Pancreas (tissue), 10 donors: ENCODE measurements at places on chromosomes 6 and 20. TPM values are rescaled to one million over a fixed set of nuclear protein-coding genes. Genes with fewer than 3 reads are reported as not detected.

- no peaks in the 10 kb centered on the region for H3K27me3 ChIP-seq
- H3K27ac ChIP-seq: no peak overlapping the region
- no peaks in the 10 kb centered on the region for H3K36me3 ChIP-seq
- no peak for DNase-seq
- no peak overlapping the region for H3K4me3 ChIP-seq
These were observed 17.0 kb upstream of the HEY2 start for GRCh38 chr6:125732398-125732797.

DNA sequence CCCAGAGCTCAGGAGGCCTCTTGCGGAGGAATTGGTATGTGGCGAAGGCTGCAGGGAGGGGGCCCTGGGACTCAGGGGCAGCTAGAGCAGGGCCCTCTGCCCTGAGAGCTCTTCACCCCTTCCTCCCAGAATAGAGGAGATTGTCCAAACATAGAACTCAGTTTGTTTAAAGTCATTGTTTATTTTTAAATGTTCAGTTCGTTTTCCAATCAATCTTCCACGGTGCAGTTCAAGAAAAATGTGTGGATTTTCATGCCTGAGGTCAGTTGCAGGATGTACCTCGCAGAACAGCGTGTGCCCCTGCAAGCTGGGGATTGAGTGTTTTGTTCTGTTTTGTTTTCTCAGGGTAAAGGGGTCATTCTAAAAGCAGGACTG lies 37.2 kb downstream of the MGME1 start:
- H3K4me1 ChIP-seq: no peaks in the 10 kb centered on the region
- H3K4me3 ChIP-seq: no peak overlapping the region
- no peak overlapping the region for H3K27ac ChIP-seq
- no peak for DNase-seq

COL19A1 gene
- polyA plus RNA-seq: 0.19 TPM

DNA sequence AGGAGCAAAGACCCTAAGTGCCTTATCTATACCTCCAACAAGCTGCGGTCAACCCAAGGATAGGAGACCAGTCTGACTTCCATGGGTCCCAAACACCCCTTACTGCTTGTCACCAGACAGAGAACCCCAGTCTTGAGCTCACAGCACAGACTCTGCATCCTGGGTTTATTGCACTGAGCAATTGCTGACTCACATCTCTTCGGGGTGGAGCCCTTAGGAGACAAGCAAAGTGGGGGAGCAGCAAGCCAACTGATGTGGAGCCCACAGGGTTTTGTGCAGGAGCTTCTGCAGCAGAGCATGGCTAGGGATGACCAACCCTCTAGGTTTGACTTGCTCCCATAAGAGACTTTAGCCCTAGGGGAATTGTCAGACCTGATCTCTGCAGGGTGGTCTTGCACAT lies 38.6 kb upstream of the EYS start:
- H3K36me3 ChIP-seq: no peaks in the 10 kb centered on the region
- H3K4me3 ChIP-seq: no peak overlapping the region
- H3K27ac ChIP-seq: no peak overlapping the region
- no peak for DNase-seq
- no peaks in the 10 kb centered on the region for H3K27me3 ChIP-seq

DNA sequence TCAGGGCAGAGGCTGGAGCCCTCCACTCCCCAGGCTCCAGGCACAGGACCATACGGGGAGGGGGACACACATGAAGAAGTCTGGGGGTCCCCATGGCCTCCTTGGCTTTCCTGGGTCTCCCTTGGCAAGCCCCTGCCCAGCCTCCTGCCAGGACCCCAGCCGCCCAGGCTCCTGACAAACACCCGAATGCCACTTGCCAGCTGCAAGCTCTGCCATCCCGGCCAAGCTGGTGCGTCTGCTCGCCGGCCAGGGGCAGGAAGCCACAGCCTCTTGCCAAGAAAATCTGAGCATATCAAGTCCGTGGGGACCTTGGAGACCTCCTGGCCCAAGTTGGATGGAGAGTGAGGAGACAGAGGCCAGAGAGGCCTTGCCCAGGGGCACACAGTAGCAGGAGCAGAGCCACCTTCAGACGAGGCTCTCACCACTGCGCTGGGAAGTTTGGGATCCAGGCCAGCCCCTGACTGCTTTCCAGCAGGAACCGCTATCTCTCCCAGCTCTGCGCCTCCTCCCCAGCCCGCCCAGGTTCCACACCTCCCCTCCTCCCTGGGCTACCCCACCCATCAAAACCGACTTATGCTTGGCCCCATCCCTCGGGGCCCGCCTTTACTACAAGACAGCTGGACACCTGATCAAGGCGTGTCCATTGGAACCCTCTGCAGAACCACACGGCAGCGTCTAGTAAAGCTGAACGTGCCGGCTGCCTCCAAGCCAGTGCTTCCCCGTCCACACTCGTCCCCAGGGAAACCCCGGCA lies 80.2 kb downstream of the GRM4 start:
- no peaks in the 10 kb centered on the region for H3K4me1 ChIP-seq
- H3K36me3 ChIP-seq: no peaks in the 10 kb centered on the region
- no peaks in the 10 kb centered on the region for H3K27me3 ChIP-seq

ZBTB46 gene
- polyA plus RNA-seq: 2.8 TPM

UNC5CL gene
- polyA plus RNA-seq: 40.6 TPM

SLC26A8 gene
- 0.11 TPM for polyA plus RNA-seq

DNA sequence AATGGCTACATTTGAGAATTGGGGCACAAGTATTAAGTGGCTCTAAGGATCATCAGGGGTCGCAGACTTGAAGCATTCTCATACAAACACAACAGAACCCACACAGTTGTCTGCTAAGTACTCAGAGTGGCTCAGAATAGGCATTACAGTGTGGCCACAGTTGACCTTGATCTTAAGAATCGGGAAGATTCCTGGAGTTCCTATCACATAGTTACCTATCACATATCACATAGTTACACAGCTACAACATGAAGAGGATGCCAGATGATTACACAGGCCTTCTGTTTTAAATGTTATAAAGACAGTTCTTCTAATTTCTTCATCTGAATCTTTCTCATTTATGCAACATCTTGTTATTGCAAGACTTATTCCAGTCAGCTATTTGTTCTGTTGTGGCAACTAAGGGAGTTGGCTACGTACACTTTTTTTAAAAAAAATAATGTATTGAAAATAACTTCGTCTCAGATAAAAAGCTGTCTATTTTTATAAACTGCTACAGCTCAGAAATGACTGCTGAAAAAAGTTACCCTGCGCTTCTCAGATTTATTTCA lies 129.0 kb downstream of the REV3L start:
- H3K36me3 ChIP-seq: peaks cover 21% of the 10 kb centered on the region
- H3K27ac ChIP-seq: no peak overlapping the region
- DNase-seq: no peak
- H3K4me1 ChIP-seq: peaks cover 14% of the 10 kb centered on the region
- no peaks in the 10 kb centered on the region for H3K27me3 ChIP-seq

BMP6 gene
- polyA plus RNA-seq: 0.42 TPM

- H3K4me3 ChIP-seq: no peak overlapping the region
- no peak for DNase-seq
- no peaks in the 10 kb centered on the region for H3K36me3 ChIP-seq
- no peak overlapping the region for H3K27ac ChIP-seq
These were observed 72.6 kb upstream of the THBS2 start for GRCh38 chr6:169326067-169326799.

TPD52L2 gene
- polyA plus RNA-seq: 33.8 TPM

DHX35 gene
- 6.8 TPM for polyA plus RNA-seq

- DNase-seq: peak; percentile 49
- no peaks in the 10 kb centered on the region for H3K4me1 ChIP-seq
- no peaks in the 10 kb centered on the region for H3K27me3 ChIP-seq
- no peak overlapping the region for H3K27ac ChIP-seq
- no peak overlapping the region for H3K4me3 ChIP-seq
These were observed 49.5 kb downstream of the YTHDF1 start for GRCh38 chr20:63166193-63167020.

DNA sequence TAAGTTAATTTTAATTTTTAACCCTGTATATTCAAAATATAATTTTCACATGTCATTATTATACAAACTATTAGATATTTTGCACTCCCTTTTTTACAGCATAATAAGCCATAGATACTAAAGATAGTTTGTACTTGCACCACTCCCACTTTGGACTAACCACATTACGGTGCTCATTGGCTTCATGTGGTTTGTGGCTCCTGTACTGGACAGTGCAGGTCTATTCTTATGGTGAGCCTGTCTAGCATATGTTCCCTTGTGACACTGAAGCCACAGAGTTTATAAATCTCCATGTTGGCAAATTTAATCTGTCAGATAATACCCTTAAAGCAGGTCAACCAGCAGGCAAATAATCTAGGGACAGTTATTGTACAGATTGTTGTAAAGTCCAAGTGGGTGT lies 354.4 kb upstream of the KCNQ5 start:
- no peak overlapping the region for H3K27ac ChIP-seq
- no peaks in the 10 kb centered on the region for H3K4me1 ChIP-seq
- H3K27me3 ChIP-seq: no peaks in the 10 kb centered on the region
- no peak for DNase-seq
- H3K4me3 ChIP-seq: no peak overlapping the region

SLC16A10 gene
- 5.5 TPM for polyA plus RNA-seq

PTPRT gene
- polyA plus RNA-seq: 0.80 TPM

TNFRSF6B gene
- 14.0 TPM for polyA plus RNA-seq

- H3K27ac ChIP-seq: no peak overlapping the region
- H3K4me1 ChIP-seq: peaks cover 6% of the 10 kb centered on the region
- no peak overlapping the region for H3K4me3 ChIP-seq
- no peak for DNase-seq
- H3K36me3 ChIP-seq: no peaks in the 10 kb centered on the region
These were observed 5.3 kb upstream of the COL12A1 start for GRCh38 chr6:75210885-75211739.

- H3K27me3 ChIP-seq: no peaks in the 10 kb centered on the region
- no peak overlapping the region for H3K4me3 ChIP-seq
- no peaks in the 10 kb centered on the region for H3K36me3 ChIP-seq
- H3K27ac ChIP-seq: no peak overlapping the region
- DNase-seq: no peak
- no peaks in the 10 kb centered on the region for H3K4me1 ChIP-seq
These were observed 15.1 kb upstream of the AFDN start for GRCh38 chr6:167811442-167812087.

- H3K4me1 ChIP-seq: no peaks in the 10 kb centered on the region
- H3K36me3 ChIP-seq: no peaks in the 10 kb centered on the region
- H3K27me3 ChIP-seq: no peaks in the 10 kb centered on the region
- no peak for DNase-seq
- no peak overlapping the region for H3K27ac ChIP-seq
These were observed 28.0 kb upstream of the TULP4 start for GRCh38 chr6:158284007-158284875.

- H3K36me3 ChIP-seq: peaks cover 46% of the 10 kb centered on the region
- H3K27ac ChIP-seq: peak overlapping the region; percentile 100
- no peaks in the 10 kb centered on the region for H3K4me1 ChIP-seq
These were observed 777 bp downstream of the SRSF6 start for GRCh38 chr20:43458422-43458924.

- H3K36me3 ChIP-seq: no peaks in the 10 kb centered on the region
- no peaks in the 10 kb centered on the region for H3K27me3 ChIP-seq
- H3K27ac ChIP-seq: no peak overlapping the region
- no peaks in the 10 kb centered on the region for H3K4me1 ChIP-seq
- no peak for DNase-seq
These were observed 32.3 kb downstream of the GMDS start for GRCh38 chr6:2213086-2213485.

CDH26 gene
- polyA plus RNA-seq: 1.1 TPM

HLA-DOA gene
- polyA plus RNA-seq: 0.38 TPM

DNA sequence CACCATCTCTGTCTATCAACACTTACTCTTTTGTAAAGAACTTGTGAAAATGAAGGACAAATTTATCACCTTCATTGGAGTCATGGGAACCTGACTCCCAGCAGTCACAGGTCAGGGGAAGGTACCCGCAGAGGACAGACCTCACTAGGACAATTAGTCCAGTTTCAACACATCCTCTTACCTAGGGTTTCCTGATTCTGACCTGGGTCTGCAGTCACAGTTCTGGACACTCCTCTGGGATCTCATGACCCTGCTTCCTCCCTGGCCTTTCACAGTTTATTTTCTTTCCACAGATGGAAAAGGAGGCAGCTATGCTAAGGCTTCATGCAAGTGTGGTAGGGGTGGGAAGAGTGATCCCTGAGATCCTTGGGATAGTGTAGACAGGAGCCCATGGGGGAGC lies 15.7 kb downstream of the HLA-A start:
- no peak overlapping the region for H3K4me3 ChIP-seq
- no peaks in the 10 kb centered on the region for H3K36me3 ChIP-seq
- H3K27me3 ChIP-seq: no peaks in the 10 kb centered on the region
- H3K4me1 ChIP-seq: no peaks in the 10 kb centered on the region

- H3K4me1 ChIP-seq: no peaks in the 10 kb centered on the region
- H3K27me3 ChIP-seq: no peaks in the 10 kb centered on the region
- no peak for DNase-seq
- H3K4me3 ChIP-seq: no peak overlapping the region
These were observed 92.1 kb upstream of the NEDD9 start for GRCh38 chr6:11324453-11325015.

DYNLT1 gene
- polyA plus RNA-seq: 60.3 TPM

DNA sequence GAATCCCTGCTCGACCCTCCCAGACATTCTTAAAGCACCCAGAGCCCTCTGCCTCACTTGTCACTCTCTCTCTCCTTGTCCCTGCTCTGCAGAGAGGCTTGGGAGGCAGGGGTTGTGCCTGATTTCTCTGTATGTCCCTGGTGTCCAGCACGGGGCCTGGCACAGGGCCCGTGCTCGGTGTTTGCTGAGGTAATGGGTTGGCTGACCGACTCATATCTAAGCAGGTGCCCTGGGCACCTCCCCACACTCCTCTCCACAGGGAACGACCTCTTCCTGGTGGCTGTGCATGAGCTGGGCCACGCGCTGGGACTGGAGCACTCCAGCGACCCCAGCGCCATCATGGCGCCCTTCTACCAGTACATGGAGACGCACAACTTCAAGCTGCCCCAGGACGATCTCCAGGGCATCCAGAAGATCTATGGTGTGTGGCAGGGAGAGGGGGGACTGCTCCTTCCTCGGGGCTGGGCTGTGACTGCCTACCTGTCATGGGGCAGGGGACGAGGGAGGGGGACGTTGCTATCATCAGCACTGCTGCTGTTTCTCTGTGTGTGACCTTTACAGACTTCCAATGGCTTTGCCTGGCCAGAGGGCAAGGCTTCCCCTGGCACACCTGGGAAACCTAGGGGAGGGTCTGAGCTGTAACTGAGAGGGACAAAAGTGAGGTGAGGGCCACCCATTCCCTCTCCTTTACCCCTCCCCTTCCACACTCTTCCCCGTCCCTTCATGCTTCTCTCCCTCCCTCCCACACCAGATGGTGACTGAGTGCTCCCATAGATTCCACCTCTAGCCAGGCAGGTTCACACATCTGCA lies 14.2 kb downstream of the MMP24OS start:
- no peaks in the 10 kb centered on the region for H3K27me3 ChIP-seq
- H3K4me1 ChIP-seq: no peaks in the 10 kb centered on the region
- H3K36me3 ChIP-seq: no peaks in the 10 kb centered on the region
- H3K4me3 ChIP-seq: no peak overlapping the region
- H3K27ac ChIP-seq: peak overlapping the region; percentile 44

GRCh38 chr6:28446818-28447511 lies 3.7 kb upstream of the ZSCAN23 start:
- no peak overlapping the region for H3K27ac ChIP-seq
- no peaks in the 10 kb centered on the region for H3K36me3 ChIP-seq
- DNase-seq: no peak
- no peak overlapping the region for H3K4me3 ChIP-seq
- H3K27me3 ChIP-seq: peaks cover 11% of the 10 kb centered on the region
